ENCODE measurements at places on chromosomes 3 and 15.

DNA sequence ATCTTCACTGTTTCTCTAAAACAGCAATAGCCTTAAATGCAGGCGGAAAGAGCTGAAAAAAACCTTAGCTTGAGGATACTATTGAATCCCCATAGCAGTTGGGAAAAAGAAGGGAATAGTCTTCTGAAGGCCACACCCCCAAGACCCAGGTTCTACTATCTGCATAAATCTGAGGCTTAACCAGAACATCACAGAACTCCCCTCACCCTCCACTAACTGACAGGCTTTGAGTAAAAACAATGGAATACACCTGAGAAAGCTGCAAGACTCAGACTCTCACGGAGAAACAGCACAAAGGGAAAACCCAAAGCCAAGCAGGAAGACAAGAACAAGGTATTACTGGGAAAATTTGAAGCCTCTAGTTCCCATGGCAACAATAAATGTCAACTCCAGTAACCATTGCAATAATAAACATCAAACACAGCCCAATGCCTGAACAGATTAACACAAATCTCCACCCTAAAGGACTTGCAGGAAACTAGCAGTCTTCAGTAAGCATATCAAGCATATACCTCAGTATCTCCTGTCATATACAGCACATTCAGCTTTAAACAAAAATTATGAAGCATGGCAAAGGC, 56.4 kb downstream of the TMCC1 start:
- DNase-seq: no peak

DNA sequence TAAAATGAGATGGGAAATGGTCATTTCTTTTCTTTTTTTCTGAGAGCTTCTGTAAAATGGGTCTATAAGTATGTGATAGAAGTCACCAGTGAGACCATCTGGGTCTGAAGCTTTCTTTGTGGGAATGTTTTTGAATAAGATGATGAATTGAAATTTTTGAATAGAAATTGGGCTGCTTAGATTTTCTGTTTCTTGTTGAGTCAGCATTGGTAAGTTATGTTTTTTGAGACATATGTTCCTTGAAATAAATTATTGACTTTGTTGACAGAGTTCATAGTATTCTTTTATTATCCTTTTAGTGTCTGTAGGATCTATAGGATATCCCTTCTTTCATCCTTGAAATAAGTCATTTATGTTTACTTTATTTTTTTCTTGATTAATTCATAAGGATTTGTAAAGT, 208.1 kb downstream of the OPA1 start:
- DNase-seq: no peak

GRCh38 chr3:151168269-151169094, 34.5 kb downstream of the GPR171 start:
- DNase-seq: peak; percentile 26

GRCh38 chr15:28985691-28986090, 99.9 kb downstream of the APBA2 start:
- no peak for DNase-seq

DNA sequence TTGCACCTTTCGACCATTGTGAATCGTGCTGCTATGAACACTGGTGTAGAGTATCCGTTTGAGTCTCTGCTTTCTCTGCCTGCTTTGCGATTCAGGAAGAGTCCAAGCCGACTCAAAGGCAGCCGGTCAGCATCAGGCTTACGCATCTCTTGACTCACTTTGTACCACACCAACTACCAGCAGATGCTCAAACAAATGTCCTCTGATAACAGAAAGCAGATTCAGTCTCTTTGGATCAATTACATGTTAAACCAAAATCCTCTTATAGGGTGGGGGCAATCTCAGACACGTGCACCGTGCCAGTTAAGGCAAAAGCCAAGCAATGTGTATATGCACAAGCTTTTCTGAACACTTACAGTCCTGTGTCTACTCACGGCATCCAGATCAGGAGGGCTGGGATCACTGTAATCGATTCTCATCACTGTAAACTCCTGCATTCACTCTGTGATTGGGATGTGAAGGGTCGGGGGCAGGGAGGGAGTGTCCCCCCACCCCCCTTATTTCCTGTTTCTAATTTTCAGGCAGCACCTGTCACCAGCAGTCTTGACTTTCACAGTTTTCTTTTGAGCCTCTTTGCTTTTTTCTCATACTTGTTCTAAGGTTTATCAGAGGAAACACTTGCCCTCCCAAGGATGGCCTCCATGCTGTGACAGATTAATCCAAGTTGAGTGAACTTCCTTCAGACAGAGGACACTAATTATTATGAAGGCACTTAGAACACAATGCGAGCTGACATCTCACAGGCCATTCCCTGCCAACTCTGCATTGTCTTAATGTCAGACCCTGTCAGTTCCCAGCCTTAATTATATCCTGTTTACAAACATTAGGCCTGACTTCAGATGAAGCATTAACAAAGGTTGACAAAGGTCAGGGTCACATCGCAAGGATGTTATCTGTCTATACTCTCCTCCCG, 153.5 kb downstream of the MECOM start:
- DNase-seq: no peak

GRCh38 chr15:62066663-62067447, at the start of gene C2CD4A:
Gene C2CD4A (plus strand): TSS chr15:62066977. CDS start chr15:62067614, 637 bp downstream.
- DNase-seq: no peak

DNA sequence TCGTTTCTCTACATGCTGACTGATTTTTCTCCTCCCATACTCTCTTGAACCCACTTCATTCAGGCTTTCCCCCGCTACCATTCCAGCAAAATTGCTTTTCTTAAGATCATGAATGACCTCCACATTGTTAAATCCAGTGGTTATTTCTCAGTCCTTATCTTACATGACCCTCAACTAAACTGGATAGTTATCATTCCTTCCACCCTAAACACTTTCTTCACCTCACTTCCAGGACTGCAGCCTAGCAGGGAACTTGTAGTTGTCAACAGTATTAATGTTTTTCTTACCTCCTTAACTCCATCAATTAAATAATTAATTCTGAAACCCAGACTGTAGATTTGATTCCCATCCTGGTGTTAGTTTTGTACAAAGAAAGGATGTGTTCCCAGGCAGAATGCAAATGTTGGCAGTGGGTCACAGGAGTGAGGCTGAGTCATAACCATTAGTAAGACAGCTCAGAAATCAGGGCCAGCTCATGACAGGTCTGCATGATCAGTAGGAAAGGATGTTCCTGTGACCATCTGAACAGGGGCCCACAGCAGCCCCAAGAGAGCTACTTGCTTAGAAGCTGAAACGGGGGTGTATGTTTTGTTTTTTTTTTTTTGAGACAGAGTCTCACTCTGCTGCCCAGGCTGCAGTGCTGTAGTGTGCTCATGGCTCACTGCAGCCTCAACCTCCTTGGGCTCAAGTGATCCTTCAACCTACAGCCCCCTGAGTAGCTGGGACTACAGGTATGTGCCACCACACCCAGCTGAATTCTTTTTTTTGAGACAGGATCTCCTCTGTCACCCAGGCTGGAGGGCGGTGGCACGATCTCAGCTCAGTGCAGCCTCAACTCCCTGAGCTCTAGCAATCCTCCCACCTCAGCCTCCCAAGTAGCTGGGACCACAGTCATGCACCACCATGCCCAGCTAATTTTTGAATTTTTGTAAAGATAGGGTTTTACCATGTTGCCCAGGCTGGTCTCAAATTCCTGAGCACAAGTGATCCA, 9.1 kb downstream of the BCL2L10 start:
- peak; percentile 50 for DNase-seq

DNA sequence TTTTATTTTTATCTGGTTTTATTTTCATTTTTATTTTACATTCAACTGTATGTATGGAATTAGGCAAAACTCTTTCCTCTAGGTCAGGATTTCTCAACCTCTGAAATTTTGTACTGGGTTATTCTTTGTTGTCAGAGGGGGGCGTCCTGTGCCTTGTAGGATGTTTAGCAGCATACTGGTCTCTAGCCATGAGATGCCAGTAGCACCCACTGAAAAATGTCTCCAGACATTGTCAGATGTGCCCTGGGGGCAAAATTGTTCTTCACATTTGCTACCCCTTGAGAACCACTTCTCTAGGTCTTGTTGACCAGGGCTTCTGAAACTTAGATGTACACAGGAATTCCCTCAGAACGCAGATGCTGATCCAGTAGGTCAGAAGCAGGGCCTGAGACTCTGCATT, 5.4 kb downstream of the CHRNA5 start:
- DNase-seq: no peak

DNA sequence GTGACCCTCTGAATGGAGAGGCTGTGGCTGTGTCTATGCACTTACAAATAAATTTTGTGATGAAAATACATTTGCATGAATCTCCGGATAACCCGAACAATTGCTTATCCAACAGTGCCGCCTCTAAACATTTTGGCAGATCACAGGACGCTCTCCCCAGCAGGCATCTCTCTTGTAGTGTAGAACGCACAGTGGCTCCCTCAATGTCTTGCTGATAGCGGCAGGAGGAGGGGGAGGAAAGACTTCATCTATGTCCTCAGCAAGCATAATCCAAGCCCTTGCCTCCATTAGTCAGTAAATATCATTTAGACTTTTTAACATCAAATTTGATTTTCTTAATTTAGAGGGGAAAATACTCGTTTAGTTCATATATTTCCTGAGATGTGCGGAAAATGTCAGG, 318.1 kb upstream of the IGF1R start:
- no peak for DNase-seq

- no peak for DNase-seq
These were observed 58.5 kb upstream of the KLF13 start for GRCh38 chr15:31268108-31268501.

DNA sequence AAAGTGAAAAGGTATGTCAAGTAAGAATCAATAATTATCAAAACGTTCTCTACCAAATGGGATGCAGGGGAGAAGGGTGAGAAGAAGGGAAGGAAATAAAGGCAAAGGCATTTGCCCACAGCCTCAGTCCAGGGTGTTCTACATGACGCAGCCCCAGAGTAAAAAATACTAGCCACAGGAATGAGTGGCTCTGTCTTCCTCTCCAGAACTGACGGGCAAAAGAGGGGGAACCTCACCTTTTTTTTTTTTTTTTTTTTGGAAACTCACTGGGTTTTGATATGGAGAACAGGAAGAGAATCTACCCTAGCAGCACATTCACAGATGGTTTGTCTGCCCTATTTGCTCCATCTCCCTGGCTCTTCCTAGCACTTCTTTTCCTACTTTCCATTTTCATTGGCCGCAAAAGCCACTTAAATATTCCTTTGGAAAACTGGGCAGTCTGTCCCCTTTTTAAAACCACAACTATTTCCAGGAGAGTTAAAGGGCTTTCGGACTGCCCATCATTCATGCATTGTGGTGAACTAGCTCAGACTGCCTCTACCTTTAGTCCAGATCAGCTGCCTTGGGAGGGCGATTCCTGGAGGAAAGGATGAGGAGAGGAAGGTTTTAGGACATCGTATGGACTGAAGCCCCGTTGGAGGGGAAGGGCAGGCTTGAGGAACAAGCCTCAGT, 28.2 kb downstream of the B3GNT5 start:
- peak; percentile 48 for DNase-seq
